Lung microvascular endothelial cell (primary cell): ENCODE measurements at places on chromosomes 5 and 9. TPM values are rescaled to one million over a fixed set of nuclear protein-coding genes. Genes with fewer than 3 reads are reported as not detected.

The SLC34A3 gene
- not detected in 2 replicates for total RNA-seq

The C5 gene
- total RNA-seq, result 0.60 and 0.65 TPM in 2 replicates

The SH3PXD2B gene
- total RNA-seq, result 13.5 and 15.3 TPM in 2 replicates

The HMGCR gene
- total RNA-seq, result 54.9 and 90.5 TPM in 2 replicates

The GRXCR2 gene
- not detected in 2 replicates for total RNA-seq

The CMBL gene
- 2.4 and 3.5 TPM in 2 replicates for total RNA-seq

DNA sequence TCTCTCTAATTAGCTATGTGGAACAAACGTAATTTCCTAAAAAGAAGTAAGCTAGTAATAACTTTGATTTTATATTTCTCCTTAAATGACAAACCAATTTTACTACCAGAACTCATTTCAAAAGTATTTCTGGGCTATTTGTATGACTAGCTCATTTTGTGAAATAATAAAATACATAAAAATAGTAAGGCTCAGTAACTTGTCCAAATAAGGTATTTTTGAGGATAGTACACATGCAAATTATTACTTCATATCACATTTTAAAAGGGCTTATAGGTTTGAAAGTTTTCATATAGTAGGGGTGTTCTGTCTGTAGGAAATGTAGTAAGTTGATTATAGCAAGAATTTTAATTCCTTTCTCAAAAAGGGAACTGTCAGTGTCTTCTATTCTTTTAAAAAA, 26.5 kb downstream of the C9orf85 start:
- no peak for DNase-seq

- DNase-seq, result peak; percentile 79
Measured at GRCh38 chr5:76601470-76601869, 21.7 kb downstream of the F2RL2 start.

GRCh38 chr9:98518556-98518955, 190.2 kb downstream of the GABBR2 start:
- DNase-seq, result no peak

DNA sequence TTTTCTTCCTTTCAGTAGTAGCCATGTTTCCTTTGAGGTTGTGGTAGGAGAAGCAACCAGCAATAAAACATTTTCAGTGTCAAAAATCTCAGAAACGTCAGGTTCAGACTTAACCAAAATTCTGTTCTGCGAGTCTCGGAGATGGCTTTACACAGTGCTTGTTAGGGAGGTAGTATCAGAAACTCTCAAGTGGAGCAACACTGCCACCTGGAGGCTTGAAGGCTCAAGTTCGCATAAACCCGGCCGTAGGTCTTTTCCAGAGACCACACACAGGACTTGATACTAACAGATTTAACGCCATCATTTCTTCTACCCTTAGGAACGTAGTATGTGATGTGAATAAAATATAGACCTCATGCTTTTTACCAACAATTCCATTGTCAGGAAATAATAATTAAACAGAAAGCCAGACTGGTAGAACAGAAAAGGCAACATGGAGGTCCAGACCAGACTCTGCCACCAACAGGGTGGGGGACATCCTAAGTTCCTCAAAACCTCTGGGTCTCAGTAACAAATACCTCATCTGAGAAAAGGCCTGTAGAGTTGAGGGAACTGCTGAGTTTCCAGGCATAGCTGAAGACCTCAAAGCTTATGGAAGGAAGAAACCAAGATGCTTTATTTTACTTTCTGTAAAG, 8.5 kb downstream of the PTGER4 start:
- DNase-seq, result peak; percentile 92

- peak; percentile 44 for DNase-seq
Measured at GRCh38 chr9:132404228-132404881, 2.3 kb downstream of the TTF1 start.

DNA sequence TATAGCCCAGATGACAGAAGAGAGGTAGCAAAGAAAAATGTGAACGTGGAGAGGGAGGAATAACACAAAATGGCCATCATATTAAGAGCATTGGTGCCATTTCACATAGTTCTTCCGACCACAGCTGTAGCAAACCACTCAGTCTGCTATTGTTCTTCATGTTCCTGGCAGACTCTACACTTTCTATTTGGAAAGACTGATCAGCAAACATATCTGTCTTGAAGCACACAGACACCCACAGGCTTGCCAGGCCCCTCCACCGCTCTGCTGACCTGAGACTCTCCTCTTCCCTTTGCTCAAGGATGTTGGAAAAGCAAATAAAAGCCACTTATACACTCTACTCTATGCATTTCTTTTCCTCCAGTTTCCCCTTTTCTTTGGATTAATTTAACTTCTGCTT, 298.0 kb downstream of the FBXL7 start:
- DNase-seq, result no peak

GRCh38 chr9:35416098-35416427, 73.8 kb upstream of the RUSC2 start:
- no peak for DNase-seq

- peak; percentile 75 for DNase-seq
Measured at GRCh38 chr5:145681686-145682085, 153.5 kb downstream of the PRELID2 start.

GRCh38 chr5:5065472-5065871, 74.7 kb upstream of the ADAMTS16 start:
- DNase-seq, result no peak

- DNase-seq, result no peak
Measured at GRCh38 chr9:24620741-24621140, 75.0 kb upstream of the IZUMO3 start.

GRCh38 chr9:13158986-13159385, 120.5 kb downstream of the MPDZ start:
- no peak for DNase-seq

DNA sequence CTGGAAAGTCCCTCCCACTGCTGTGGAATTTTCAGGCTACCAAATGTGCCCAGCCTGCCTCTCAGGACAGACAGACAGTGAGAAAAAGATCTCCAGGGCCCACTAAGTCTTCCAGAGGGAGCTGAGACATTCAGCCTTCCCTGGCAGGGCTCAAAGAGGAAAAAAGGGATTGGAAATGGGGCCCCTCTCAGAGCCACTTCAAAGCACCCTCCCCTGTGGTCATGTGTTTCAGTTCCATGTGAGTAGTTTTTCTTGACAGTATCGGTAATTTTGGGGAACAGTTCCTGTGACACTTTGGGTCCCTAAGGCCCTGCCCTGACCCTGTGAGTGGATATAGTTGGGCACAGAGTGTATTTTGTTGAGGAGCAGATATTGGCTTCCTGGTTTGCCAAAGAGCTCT, 25.0 kb downstream of the LARP1 start:
- DNase-seq, result no peak
